Dermis blood vessel endothelial cell (primary cell): ENCODE measurements at places on chromosomes 5 and 9. TPM values are rescaled to one million over a fixed set of nuclear protein-coding genes. Genes with fewer than 3 reads are reported as not detected.

- peak; percentile 66 for DNase-seq
Observed at GRCh38 chr5:173114536-173114935, 29.8 kb upstream of the BNIP1 start.

GRCh38 chr5:76083555-76084495, 642 bp downstream of the SV2C start:
- DNase-seq, result peak; percentile 3

The PPP2R2B gene
- not detected in 2 replicates for total RNA-seq

The TAF11L4 gene
- total RNA-seq, result not detected in 2 replicates

- no peak for DNase-seq
Observed at GRCh38 chr5:91070761-91071550, 312.2 kb downstream of the ARRDC3 start.

GRCh38 chr5:132423438-132423898, 54.0 kb downstream of the SLC22A5 start:
- DNase-seq, result no peak

DNA sequence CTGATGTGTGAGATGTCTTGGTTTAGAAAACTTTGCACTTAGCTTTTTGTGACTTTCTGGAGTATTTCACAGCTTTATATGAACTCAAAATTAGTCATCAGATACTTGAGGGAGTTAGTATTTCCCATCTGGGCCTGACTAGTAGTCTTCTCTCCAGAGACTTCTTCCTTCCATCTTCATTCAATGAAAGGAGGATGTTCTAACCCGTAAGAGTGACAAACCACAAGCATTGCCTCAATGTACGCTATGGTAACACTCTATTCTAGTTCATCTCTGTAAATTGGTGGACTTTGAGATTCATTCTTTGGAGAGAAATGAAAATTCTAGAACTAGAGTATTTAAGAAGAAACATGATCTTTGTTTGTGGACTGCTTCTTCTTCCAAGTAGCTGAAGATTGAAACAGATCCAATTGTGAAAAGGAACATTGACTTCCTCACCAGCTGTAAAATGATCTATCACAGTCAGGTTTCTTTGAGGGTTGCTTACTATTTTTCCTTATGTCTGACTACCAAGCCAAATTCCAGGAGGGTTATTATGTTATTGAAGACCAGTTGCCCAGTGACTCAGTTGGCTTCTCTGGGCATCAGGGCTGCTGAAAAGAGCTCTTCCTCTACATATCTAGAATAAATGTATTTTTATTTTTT, 157.6 kb downstream of the SLC12A2 start:
- no peak for DNase-seq

- no peak for DNase-seq
Observed at GRCh38 chr5:5246736-5247135, 106.6 kb downstream of the ADAMTS16 start.

- no peak for DNase-seq
Observed at GRCh38 chr5:73459366-73459765, 10.8 kb upstream of the FOXD1 start.

DNA sequence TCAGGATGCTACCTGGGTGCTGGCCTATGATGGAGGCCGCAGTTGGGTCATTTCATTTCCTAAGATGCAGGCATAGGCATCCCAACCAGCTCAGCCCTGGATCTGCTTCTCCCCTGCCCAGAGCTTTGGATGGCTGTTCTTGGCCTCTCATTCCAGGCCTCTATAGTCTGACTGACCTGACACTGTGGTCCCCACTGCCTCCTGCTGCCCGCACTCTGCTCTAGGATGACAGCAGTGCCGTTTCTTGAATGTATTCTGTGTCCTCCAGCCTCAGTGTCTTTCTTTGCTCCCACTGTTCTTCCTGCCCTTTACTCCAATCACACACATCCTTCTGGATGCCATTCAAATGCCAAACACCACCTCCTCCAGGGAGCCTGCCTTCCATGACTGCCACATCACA, 235.7 kb downstream of the HSPA4 start:
- peak; percentile 71 for DNase-seq

The CCL27 gene
- not detected in 2 replicates for total RNA-seq

- no peak for DNase-seq
Observed at GRCh38 chr5:156178117-156178516, 148.8 kb upstream of the SGCD start.

The ADAMTS19 gene
- total RNA-seq, result not detected in 2 replicates

DNA sequence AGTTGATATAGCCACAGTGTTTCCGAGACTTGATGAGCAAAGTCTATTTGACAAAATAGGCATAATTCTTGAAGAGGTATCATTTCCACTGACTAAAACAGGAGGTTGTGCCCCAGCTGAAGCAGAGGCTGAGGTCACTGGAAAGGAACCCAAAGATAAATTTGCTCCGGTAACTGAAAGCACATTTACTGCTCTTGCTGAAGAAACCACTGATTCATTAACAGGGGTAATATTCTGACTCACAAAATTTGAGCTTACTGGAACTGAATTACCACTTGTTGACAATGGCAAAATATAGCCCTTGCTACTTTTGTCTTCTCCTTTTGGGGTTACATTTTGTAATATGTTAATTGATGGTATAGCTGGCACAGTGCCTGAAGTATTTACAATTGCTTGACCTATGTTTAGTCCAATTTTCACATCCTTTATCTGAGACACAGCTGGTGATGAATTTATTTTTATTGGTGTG, 30.2 kb downstream of the MLANA start:
- no peak for DNase-seq

DNA sequence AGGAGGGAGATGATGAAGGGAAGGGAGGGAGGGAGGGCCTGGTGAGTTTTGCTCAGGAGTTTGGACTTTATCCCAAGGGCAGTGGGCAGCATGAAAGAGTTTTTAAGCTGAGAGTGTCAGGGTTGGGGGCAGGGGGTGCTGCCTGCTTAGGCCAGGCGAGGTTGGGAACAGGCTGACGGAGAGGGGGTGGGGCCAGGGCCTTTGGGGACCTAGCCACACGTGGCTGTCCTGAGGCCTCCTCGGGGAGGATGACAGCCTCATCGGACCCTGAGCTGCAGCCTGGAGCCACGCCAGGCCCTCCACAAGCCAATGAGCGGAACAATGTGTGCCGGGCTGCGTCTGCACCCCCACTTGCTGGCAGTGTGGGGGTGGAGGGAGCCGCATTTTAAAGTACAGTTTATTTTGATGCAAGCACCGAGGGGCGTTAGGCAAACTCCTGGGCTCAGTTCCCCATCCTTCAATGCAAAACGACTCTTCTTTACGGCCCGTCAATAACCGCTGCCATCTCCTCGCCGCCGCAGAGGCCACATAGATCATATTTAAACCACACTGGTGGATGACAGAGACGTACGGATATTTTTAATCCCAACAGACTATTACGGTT, 5.3 kb upstream of the RXRA start:
- DNase-seq, result no peak

DNA sequence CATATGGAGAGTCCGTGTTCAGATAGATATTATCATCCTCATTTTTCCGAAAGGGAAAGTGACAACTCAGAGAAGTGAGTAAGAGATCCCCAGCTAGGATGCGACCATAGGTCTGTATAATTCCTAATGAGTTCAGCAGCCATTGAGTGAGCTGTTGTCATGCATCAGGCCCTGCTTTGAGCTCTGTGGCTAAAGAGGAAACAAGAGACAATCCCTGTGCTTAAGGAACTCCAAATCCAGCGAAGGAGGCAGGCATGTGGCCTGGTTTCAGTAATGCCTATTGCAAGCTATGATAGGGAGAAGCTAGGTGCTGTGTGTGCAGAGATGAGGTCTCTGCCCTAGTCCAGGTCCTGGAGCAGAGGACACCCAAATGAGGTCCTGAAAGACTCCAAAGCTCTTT, 192.8 kb downstream of the ACTL7B start:
- DNase-seq, result no peak

- no peak for DNase-seq
Observed at GRCh38 chr5:89697581-89697980, 712.0 kb downstream of the CETN3 start.

The NPDC1 gene
- 39.7 and 46.8 TPM in 2 replicates for total RNA-seq

The C7 gene
- under 0.01 and 0.28 TPM in 2 replicates for total RNA-seq

DNA sequence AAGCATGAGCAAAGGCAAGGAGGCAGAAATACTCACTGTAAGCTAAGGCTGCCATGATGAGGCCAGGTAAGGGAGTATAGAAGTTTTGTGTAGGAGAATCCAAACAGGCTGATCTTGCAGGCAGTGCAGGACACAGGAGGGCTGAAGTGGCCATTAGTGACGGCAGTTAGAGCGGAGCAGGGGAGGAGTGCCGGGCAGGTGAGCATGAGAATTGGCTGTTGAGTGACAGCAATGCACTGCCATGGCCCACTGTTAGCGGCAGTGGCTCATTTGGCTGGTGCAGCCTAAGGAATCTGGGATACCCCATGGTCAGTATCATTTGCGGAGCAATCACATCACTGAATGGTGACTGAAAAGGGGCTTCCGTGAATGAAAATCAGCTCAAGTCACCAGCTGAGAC, 22.8 kb downstream of the RGS3 start:
- no peak for DNase-seq

DNA sequence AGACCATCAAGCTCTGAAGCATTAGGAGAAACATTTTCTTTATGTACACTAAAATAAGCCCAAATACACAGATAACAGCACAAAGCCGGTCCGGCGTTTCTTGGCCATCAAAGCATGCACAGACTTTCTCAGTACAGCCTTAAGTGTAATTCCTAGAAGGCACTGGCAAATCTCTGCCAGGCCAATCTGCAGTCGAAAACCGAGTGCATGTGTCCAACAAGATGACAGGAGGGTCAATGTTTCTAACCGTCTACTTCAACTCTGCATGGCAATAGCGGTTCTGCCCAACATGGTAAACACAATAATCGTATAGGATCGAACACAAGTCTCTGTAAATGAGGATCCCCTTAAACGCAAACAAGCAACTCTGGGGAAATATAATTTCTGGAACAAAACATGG, 1.1 kb downstream of the ARL15 start:
- peak; percentile 37 for DNase-seq

- DNase-seq, result peak; percentile 62
Observed at GRCh38 chr9:38727497-38728001, 7.6 kb upstream of the FAM240B start.

The TAF11L5 gene
- not detected in 2 replicates for total RNA-seq

GRCh38 chr5:139841549-139841948, 45.9 kb downstream of the PSD2 start:
- no peak for DNase-seq

The ANGPTL2 gene
- 12.3 and 14.9 TPM in 2 replicates for total RNA-seq

- DNase-seq, result peak; percentile 87
Observed at GRCh38 chr9:121399883-121400607, 30.0 kb upstream of the STOM start.

GRCh38 chr5:37804401-37804800, 35.4 kb downstream of the GDNF start:
- DNase-seq, result no peak

The HSPB3 gene
- not detected in 2 replicates for total RNA-seq

The MYO10 gene
- 99.8 and 140 TPM in 2 replicates for total RNA-seq

- no peak for DNase-seq
Observed at GRCh38 chr9:71549023-71549422, 219.3 kb downstream of the CEMIP2 start.

The CCL19 gene
- not detected in 2 replicates for total RNA-seq

DNA sequence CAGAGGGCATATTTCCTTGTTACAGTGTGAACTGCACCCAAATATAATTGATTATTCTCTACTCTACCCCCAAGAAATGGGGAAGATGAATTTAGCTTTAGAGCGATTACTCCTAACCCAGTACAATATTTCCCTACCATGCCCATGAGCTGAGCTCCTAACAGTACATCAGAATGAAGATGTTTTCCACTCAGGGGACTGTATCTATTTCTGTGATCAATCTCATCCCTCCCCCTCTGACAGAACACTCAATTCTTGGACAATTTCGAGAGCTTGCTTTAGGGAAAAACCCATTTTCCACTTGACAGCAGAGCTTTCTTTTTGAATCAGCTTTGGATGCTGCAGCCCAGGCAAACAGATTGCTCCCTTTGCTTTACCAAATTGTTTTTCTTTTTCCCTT, 24.7 kb upstream of the TEX48 start:
- DNase-seq, result no peak

DNA sequence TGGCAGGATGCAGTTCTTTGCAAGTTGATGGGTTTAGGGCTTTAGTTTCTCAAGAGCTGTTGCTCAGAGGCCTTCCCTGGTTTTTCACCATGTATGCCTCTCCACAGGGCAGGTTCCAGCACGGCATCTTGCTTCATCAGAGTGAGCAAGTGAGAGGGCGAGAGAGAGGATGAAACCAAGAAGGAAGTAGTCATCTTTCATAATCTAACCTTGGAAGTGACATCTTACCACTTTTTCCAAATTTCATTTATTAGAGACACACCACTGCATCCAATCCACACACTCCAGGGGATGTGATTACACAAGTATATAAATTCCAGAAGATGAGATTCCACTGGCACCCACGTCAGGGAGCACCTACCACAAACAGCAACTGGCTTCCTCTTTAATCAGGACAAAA, 294.4 kb downstream of the MARCHF11 start:
- DNase-seq, result no peak

GRCh38 chr9:91060520-91061343, 259.1 kb downstream of the SYK start:
- DNase-seq, result peak; percentile 90

DNA sequence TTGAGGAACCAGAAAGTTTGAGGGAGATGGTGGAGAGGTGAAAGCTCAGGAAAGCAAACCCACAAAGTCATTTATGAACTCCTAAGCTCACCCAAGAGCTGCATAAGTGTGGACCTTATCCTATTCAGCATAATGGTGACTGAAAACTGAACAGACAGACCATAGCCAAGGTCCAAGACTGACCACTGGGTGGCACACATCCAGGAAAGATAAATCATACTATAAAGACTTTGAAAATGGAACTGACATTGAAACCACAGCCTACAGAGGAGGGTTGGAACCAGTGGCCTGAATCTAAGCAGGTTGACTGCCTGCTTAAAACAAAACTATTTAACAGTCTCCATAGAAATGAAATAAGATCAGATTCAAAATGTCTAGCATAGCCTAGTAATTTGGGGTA, 121.0 kb upstream of the RGS7BP start:
- DNase-seq, result peak; percentile 67

GRCh38 chr5:172688349-172689217, 47.5 kb downstream of the NEURL1B start:
- DNase-seq, result peak; percentile 41

DNA sequence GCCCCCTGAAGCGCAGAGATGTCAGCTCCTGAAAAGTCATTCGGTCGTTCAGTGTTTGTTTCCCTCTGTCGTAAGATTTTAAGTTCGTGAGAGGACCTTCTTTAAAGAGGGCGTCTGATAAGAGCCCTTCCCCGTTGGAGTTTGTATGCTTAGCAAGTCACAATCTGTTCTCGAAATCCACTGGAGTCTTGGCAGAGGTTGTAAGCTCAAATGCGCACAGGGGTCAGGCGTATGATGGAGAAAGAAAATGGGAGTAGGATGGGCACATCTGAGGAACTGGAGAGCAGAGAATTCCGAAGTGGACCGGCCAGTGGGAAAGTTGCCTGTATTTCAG, 710 bp downstream of the HSD17B4 start:
- peak; percentile 34 for DNase-seq

DNA sequence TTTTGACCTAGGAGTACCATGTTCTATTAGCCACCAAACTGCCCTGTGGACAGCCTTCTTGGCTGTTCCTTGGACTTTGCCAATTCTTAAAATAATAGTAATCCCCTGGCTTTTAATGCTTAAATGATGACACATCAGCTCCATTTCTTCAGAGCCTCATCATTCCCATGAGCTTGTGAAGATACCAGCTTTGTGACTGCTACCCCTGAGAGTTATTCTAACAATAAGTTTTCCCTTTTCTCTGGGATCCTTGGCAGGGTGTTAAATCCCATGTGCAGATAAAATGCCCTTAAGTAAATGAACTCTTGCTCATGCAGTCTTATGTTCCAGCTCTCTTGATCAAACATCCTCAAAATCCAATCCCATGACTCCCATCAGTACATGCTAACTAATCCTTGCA, 415.3 kb downstream of the CETN3 start:
- no peak for DNase-seq
